Epithelial cell of esophagus (primary cell): ENCODE measurements at places on chromosomes 5 and 9.

DNA sequence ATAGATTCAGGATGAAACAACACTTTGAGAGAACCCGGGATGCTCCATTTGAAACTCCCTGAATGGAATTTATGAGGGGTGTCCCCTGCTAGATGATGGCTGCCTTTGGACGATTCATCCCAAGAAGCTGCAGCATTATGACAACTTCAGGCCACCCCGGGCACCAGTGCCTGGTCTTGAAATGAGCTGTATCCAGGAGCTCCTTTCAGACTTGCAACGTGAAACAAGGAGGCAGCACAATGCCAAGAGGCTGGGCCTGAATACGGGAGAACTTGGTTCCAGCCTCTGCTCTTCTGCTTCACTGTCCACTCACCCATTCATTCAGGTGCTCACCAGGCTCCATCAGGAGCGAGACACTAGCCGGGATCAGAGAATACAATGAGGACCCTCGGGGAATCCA, 78.3 kb downstream of the STK10 start:
- DNase-seq = no peak

- no peak for DNase-seq
Measured at GRCh38 chr9:95722141-95722540, 153.3 kb upstream of the ERCC6L2 start.

GRCh38 chr9:135340143-135340655, 139.4 kb upstream of the PPP1R26 start:
- no peak for DNase-seq

DNA sequence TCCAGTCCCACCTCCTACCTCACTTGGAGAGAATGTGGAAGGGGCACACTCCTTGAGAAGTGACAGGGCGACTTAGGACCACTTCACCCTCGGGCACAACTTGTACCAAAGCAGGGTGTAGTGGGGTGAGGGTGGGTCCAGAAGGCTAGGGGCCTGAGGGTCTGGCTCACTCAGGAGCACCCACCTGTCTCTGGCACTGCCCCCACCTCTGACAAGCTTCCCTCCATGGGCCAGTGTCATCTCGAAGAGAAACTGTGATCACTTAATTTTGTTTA, 76.9 kb upstream of the OLFM1 start:
- DNase-seq = no peak

- DNase-seq = no peak
Measured at GRCh38 chr9:137721479-137721878, 102.7 kb downstream of the EHMT1 start.

DNA sequence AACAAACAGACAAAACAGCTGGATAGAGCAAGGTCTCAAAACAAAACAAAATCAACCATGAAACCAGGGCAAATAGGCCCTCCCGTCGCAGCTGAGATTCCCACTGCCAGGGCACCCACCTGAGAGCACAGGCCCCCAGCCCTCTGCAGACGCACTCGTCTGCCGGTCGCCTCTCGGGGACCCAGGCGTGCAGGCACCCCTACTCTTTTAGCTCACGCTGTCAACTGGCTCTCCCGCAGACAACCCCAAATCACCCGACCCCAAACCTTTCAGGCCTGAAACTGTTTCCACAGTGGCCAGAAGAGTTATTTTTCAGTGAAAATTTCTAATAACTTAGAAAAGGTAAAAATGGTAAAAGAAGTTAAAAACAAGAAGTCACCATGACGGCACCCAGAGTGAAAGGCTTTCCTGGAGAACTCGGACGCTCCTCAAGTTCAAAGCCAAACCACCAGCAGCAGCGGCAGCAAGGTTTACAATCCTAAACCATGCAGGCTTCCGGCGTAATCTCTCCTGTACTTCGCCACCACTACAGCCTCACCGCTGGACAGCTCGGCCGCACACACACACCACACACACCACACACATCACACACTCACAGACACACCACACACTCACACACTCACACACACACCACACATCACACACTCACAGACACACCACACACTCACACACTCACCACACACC, 1.9 kb upstream of the UBE2QL1 start:
- DNase-seq = no peak

GRCh38 chr5:138459311-138459933, 5.9 kb upstream of the EGR1 start:
- no peak for DNase-seq

DNA sequence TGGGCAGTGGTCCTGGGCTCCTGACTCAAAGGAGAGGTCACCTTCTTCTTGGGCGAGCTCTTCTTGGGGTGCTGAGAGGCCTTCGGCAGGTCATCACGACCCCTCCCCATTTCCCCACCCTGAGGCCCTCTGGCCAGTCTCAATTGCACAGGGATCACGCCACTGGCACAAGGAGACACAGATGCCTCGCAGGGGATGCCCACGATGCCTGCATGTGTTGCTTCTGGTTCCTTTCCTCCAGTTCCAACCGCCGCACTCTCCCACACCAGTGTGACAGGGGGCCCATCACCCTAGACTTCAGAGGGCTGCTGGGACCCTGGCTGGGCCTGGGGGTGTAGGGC, 1.3 kb downstream of the CEL start:
- DNase-seq = no peak

DNA sequence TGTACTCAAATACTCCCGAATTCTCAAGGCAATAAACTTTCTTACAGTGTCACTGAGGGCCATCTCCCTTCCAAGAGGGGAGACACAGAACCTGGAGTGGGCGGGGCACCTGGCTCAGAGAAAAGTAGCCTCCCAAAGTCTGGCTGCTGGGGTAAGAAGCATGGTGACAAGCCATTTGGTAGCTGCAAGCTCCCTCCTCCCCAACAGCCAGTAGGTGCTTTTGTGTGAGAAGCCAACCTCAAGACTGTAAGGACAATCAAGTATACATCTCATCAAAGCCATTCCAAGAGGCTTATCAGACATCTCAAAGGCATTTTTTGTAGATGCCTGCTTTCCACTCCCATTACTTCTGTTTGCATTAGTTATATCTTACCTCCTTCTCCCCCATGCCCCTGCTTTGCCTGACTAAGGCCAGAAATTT, 1.4 kb downstream of the DAB2 start:
- no peak for DNase-seq

- no peak for DNase-seq
Measured at GRCh38 chr9:125990793-125991220, 243.6 kb downstream of the PBX3 start.

- no peak for DNase-seq
Measured at GRCh38 chr9:14813336-14814248, 91.1 kb upstream of the CER1 start.
